Fibroblast of skin of abdomen (primary cell): ENCODE measurements at places on chromosomes 2 and 18.
A peak's percentile ranks its signal among the peaks of the same experiment; 100 is the strongest.

DNA sequence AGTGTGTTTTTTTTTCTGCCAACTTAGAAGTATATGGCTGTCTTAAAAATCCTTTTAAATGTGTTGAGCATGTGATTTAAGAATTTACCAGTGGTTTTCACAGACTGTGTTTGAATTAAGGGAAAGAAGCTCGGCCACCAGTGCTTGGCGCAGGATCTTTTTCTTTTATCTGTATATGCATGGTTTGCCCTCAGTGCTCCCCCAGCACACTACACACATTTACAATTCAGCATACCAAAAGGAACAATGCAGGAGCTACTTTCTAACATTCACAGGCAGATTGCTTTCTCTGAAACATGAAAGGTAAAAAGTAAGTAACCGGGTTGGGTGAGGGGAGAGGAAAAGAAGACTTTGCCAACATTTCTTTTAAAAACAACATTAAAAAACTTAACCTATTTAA is 3.9 kb downstream of the SALL3 start:
- no peak for DNase-seq

- DNase-seq: peak; percentile 24
Measured at GRCh38 chr2:27086724-27087593, at the start of gene KHK. Gene KHK, plus strand, starts transcription at chr2:27086772. Its CDS starts 488 bp downstream, at chr2:27087260.

GRCh38 chr2:111946294-111947114 is 48.1 kb downstream of the MERTK start:
- DNase-seq: peak; percentile 87

DNA sequence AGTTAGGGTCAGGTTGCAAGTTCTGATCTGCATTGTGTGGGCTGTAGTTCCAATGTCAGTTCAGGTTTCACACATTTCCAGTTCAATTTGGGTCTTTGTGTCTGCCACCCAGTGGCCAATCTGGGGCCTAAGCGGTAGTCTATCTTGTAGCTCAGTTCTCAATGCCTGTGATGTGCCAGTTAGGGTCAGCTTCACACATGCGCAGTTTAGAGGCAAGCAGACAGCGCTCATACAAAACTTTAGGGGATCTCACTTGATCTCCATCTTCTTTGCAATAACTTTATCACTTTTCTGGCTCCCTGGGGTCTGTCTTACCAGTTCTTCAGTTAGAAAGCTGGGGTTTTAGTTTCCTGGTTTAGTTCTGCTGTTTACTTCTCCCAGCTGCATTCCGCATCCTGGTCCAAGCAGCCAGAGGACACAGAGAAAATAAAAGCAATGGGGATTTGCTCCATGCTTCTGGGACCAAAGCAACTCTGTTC is 11.0 kb upstream of the ZNF24 start:
- DNase-seq: peak; percentile 78

- no peak for DNase-seq
Measured at GRCh38 chr2:65031341-65032018, 24.7 kb upstream of the CEP68 start.

DNA sequence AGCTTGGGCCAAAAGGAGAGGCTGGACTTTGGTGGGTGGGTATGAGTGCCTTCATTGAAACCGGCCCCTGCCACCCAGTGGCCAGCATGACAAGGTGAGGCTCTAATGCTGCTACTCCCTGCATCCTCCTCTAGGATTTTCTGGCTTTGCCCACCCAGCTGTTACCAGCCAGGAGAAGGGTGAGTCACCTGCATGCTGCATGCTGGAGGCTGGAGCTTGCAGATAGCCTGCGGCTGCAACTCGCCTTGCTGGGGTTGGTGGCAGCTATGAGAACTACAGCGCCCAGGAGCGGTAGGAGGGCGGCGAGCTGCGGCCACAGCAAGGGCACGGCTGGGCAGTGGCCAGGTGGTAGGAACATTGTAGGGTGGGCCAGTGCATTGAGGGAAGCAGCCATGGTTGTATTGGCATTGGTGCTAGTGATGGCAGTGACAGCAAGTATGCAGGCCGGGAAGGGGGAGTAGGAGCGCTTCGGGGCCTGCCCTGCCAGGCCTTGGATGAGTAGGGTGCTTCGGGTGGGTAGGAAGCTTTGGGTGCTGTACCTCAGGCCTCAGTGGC is 75.4 kb upstream of the SLC35G4 start:
- no peak for DNase-seq

GRCh38 chr18:23941791-23942190 is 72.8 kb upstream of the TTC39C start:
- DNase-seq: no peak

DNA sequence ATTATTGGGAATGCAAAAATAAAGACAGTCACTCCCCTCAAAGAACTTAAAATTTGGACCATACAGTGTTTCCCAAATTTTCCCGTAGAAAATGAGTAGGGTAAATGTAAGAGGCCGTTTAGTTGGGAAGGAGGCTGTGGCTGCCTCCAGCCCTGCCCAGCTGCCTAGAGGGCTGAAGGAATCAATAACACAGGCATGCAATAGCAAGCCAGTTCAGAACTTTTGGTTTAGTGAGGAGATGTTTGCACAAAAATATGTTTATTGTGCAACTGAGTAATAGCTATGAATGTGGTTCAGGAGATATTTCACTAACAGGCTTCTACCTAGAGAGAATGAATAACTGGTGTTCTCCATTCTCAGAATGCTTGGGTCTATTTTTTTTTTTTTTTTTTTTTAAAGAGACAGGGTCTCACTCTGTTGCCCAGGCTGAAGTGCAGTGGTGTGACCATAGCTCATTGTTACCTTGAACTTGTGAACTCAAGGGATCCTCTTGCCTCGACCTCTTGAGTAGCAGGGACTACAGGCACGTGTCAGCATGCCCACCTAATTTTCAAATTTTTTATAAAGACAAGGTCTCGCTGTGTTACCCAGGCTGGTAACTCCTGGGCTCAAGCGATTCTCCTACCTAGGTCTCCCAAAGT is 23.6 kb downstream of the UGP2 start:
- DNase-seq: peak; percentile 51
